Activated CD4-positive, alpha-beta T cell treated with anti-CD3 and anti-CD28 coated beads, Interleukin-2, amount 10 ng/mL, durations not matched to agents 7 days and 5 days (primary cell): ENCODE measurements at places on chromosomes 1 and 21.
A peak's percentile ranks its signal among the peaks of the same experiment; 100 is the strongest.

GRCh38 chr1:224267925-224268324, 62.0 kb downstream of the NVL start:
- no peaks in the 10 kb centered on the region for H3K27me3 ChIP-seq
- peaks cover 41% of the 10 kb centered on the region for H3K36me3 ChIP-seq
- no peak for DNase-seq
- no peak overlapping the region for H3K4me3 ChIP-seq

DNA sequence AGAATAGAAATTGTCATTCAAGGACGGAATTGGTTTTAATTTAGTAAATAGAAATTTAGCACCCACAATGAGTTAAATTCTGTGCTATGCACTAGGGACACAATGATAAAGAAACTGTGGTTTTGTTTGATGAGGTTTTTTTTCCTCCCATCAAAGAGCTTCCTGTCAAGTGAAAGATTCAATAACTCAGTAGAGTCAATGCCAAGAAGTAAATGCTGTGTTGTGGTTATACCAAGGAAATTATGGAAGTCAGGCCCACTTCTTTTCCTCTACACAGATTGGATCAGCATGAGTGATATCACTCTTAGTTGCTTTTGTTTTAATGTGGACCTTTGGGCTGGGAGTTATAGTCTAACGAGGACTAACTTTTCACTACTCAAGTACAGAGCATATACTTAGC, 1269.6 kb upstream of the ADGRL2 start:
- H3K27me3 ChIP-seq = no peaks in the 10 kb centered on the region
- no peak for DNase-seq
- H3K4me3 ChIP-seq = no peak overlapping the region
- peaks cover 3% of the 10 kb centered on the region for H3K4me1 ChIP-seq
- H3K27ac ChIP-seq = no peak overlapping the region

DNA sequence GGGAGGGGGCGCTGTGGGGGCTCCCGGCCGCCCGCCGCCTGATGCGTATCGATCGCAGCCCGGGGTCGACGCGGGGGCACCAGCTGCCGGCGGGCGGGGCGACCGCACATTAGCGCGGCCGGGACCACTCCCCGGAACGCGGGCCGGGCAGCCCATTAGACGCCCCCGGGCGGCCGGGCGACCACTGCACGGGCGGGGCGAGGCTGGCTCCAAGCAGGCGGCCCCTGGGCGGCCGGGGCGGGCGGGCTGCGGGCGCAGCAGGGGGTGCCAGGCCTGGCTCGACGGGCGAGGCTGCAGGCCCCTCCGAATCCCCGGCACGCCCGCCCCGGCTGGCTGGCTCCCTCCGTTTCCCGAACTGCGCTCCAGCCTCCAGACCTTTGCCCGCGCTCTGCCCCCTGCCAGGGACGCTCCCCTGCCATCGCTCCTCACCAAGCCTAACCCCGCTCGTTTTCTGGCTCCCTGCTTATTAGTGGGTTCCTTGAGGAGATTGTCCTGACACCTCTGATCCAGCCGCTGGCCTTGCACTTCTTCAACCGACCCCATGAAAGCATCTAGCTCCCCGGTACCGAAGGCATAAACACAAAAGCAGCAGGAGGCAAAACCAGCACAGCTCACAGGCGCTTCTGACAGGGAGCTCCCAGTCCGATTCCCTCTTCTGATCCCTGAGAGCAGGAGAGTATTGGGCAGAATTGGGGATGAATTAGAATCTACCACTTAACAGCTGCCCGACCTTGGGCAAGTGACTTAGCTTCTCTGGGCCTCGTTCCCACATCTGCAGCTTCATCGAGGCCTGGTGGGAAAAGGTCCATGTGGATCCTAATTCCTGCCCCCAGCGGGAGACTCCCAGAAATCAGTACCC, 92.6 kb upstream of the CASZ1 start:
- no peaks in the 10 kb centered on the region for H3K4me1 ChIP-seq
- peaks cover 46% of the 10 kb centered on the region for H3K27me3 ChIP-seq
- no peak overlapping the region for H3K27ac ChIP-seq
- H3K36me3 ChIP-seq = no peaks in the 10 kb centered on the region

DNA sequence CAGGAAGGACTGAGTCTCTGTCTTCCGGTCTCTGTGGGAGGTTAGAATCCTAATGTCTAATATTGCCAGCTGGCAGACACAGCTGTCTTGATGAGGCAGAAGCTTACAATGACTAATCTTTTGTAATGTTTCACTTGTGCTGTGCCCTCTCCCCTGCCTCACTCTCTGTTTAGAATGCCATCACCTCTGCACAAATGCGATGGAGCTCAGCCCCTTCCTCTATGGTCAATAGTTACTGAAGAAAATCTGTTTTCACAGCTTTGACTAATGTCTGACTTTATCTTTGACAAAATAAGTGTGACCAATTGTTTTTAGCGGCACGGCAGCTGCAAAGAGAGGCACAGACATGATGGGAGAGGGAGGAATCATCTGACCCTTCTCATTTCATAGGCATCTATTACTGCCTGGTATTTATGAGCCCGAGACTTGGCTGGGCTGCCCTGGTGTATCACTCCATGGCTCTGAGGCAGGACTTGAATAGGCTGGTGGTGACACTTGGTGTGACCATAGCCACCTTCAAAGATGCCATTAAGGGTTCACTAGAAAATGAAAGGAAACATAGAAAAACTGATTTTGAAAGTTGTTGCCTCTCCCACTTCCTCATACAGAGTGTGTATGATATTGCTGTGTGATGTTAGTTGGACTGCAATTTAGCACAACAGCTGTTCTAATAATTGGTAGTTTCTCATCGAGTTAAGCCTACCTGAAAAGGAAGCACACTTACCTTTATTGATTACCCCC, 163.2 kb upstream of the NBPF11 start:
- no peak overlapping the region for H3K4me3 ChIP-seq
- no peak for DNase-seq
- no peak overlapping the region for H3K27ac ChIP-seq
- peaks cover 4% of the 10 kb centered on the region for H3K36me3 ChIP-seq
- peaks cover 45% of the 10 kb centered on the region for H3K4me1 ChIP-seq

DNA sequence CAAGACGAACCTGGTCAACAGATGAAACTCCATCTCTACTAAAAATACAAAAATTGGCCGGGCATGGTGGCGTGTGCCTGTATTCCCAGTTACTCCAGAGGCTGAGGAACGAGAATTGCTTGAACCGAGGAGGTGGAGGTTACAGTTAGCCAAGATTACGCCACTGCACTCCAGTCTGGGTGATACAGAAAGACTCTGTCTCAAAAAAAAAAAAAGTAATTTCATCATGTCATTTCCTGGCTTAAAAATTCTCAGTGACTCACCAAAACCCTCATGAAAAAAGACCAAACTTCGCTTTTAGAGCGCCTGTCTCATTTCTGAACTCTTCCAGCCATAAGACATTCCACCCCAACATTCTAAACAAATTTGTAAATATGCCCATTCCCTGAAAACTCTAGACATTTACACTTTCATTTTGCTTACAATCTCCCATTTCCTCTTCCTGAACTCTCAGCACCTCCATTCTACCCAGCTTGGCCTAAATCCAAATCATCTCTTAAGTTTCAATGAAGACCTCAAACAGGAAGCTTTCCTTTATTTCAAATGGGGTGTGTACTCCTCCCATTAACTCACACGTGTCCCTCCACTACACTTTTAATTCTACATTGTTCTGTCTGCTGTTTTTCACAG, 50.5 kb upstream of the PRRC2C start:
- peaks cover 8% of the 10 kb centered on the region for H3K4me1 ChIP-seq
- H3K27ac ChIP-seq = peak overlapping the region; percentile 74
- H3K27me3 ChIP-seq = peaks cover 2% of the 10 kb centered on the region
- H3K36me3 ChIP-seq = no peaks in the 10 kb centered on the region
- no peak for DNase-seq

DNA sequence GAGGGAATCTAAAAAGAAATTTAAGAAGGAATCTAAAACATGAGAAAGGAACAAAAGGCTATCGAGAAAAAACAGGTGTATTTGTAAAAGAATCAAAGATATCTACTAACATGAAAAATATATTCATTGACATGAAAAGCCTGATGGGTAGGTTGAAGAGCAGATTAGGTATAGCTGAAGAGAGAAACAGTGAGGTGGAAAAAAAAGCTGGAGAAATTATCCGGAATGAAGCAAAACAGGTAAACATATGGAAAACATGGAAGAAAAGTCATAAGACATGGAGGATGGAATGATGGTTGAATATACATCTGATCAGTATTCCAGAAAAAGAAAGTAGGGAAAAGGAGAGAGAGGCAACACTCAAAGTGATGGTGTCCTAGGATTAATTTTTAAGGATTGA, 9.6 kb downstream of the EVA1C start:
- H3K4me3 ChIP-seq = no peak overlapping the region
- no peaks in the 10 kb centered on the region for H3K27me3 ChIP-seq
- peaks cover 2% of the 10 kb centered on the region for H3K36me3 ChIP-seq
- H3K4me1 ChIP-seq = no peaks in the 10 kb centered on the region
- no peak for DNase-seq
- no peak overlapping the region for H3K27ac ChIP-seq

DNA sequence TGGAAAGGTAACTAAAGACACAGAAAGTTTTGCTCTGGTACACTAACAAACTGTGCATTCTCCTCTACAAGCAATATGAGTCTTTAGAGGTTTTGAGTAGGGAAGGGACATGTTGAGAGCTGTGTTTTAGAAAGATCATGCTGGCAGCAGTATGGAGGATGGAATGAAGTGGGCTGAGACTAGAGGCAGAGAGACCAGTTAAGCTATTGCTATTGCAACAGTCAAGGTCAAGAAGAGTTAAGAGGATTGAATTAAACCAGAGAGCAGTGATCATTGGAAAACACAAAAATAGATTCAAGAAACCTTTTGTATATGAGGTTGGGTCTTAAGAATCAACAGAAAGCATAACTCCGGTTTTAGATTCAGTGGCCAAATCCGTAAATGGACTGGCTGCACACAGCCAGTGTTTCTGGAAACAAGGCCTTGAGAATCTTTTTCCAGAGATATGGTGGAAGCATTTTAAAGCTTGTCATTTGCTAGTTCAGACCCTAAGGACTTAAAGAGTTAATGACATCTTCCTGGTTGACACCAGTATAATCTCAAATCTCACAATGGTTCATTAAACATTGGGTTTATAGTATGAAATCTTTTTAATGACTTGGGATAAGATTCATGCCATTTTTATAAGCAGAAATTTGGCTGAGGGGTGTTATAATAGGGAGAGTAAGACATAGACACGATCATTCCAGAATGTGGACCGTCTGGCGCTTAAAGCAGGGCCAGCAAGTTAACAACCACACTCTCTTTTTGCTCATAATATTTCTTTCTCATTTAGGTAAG, 177.9 kb downstream of the NR5A2 start:
- H3K36me3 ChIP-seq = no peaks in the 10 kb centered on the region
- H3K4me3 ChIP-seq = no peak overlapping the region
- peaks cover 16% of the 10 kb centered on the region for H3K27me3 ChIP-seq
- no peak for DNase-seq
- peaks cover 1% of the 10 kb centered on the region for H3K4me1 ChIP-seq
- no peak overlapping the region for H3K27ac ChIP-seq

DNA sequence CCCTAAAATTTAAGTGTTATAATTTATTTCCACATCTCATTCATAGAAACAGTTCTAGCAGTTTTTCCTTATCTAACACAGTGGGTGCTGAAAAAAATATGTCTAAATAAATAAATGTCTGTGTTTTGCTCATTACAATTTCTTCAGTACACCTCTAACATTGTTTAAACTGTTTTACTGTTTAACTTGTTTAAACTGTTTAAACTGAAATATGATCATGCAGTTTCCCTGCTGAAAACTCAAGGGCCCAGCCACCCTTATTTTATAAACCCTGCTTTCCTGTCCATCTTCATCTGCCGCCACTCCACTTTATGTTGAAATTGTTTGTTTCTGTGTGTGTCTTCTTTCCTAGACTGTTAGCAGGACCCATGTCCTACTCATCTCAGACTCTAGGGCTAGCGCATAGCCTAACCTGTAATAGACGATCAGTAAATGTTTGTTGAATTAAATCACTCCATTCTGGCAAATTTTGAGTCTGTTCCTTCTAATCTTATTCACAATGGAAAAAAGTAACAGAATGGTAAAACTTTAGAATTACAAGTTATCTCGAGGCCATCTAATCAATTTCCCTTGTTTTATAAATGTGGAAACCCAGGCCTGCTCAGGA, 9.4 kb upstream of the PIK3C2B start:
- no peak overlapping the region for H3K4me3 ChIP-seq
- no peak for DNase-seq
- peaks cover 9% of the 10 kb centered on the region for H3K36me3 ChIP-seq
- H3K4me1 ChIP-seq = peaks cover 42% of the 10 kb centered on the region
- no peak overlapping the region for H3K27ac ChIP-seq
